ENCODE measurements at places on chromosomes 1 and 21.

GRCh38 chr1:92211166-92211565 lies 6.5 kb upstream of the C1orf146 start:
- no peak for DNase-seq

DNA sequence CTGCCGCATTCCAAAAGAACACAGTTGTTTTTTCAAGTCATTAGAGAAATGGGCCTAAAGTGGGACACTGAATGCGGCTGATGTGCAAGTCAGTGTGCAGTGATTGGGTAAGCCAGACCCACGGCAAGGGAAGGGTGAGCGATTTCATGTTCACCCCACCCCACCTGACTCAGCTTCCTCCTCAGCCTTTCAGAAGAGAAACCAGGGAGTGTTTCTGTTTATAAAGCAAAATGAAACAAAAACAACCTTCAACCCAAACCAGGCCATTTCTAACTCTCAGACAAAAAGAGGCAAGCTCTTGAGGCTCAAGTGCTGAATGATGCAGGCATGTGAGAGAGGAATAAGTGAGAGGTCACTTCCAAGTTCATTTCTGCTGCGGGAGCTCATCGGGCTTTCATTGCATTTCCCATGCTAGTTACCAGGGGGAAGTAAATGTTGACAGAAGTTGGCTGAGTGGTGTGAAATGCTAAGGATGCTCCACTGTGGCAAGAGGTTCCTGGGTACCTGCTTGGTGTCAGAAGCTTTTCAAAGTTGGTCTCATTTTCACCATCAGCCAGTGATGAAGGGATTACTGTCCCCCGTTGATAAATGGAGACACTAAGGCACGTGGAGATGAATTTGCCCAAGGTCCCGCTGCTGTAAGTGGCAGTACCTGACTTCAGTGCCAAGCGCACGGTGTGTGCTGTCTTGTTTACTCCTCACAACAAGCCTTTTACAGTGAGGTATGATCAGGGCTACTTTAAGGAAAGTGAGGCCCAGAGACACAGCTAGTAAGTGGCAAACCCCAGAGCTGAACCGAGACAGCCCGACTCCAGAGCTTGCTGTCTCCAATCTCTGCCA lies 29.1 kb downstream of the STPG1 start:
- no peak for DNase-seq

- no peak for DNase-seq
Observed at GRCh38 chr1:246479061-246479460, 28.0 kb downstream of the SMYD3 start.

DNA sequence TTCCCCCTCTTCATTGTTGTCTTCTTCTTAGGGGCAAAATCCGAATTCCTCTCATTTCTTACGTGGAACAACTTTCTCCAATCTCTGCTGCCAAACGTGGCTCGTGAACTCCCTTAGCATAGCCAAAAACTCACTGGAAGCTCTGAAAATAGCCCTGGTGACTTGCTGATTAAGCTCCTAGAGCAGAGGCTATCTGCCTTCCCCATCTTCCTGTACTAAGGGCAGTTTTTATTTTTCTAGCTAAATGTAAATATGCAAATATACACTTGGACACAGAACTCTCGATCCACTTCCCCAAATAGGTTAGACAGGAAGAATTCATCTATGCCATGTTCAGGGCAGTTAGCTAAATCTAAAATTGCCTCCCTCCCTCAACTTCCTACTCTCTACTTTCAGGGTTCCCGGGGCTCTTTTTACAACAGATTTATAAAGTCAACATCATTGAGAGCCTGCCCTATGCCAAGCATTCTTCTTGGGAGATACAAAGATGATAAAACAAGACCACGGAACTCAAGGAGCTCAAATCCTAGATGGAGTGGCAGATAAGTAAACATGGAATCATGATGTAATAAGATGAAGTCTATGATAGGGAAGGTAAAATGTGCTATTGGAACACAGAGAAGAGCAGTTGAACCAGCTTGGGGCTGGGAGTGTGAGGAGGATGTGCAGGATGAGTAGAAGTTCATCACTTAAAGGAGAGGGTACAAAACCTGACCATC lies 59.4 kb upstream of the FMOD start:
- DNase-seq: no peak

DNA sequence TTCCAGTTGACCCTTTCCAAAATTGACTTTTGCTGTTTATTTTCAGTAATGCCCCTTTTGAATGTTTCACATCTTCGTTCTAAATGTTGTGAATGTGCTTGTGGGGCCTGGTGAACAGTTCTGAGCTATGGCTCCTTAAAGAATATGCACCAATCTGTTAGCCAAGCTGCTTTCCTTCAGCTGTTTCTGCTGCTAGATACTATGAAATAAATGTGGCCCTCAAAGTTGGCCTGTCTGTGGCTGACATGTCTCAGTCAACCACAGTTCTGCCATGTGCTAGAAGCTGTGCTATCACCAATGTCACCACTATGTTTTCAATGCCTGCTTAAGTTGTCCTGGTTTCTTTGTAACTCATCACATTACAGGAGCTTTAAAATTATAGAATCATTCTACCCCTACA lies 86.7 kb upstream of the BCL10 start:
- DNase-seq: no peak

DNA sequence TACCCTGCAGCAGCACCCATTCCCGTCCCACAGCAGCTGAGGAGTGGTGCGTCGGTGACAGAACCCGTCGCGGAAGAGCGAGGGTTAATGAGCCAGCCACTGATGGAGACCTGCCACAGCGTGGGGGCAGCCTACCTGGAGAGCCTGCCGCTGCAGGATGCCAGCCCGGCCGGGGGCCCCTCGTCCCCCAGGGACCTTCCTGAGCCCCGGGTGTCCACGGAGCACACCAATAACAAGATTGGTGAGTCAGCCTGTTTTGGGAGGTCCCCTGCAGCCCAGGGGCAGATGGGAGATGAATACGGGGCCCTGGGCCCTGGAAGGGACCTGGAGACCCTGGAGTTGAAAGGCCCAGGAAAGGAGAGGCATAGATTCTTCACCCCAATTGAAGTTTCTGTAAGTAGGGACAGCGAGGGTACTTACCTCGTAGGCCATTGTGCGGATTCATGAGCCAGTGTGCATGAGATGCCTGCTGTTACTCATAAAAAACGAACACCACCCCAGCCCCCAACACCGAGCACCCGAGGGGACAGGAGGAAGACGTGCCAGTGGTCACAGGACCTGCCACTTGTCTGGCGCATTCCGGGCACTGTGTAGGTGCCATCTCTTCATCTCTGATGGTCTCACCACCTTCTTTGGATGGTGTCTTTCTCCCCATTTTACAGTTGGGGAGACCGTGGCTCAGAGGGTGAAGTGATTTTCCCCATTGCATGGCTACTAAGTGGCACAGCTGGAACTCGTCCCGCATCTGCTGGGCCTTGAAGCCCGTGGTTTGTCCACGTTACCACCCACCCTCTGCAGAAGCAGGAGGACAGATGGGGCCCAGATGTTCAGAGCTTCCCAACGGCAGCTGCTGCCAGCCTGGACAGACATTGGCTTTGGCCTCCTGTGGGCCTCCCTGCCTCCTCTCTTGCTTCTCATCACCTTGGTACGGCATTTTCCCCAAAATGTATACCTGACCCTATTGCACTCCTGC lies 28.3 kb upstream of the TNFRSF1B start:
- no peak for DNase-seq

DNA sequence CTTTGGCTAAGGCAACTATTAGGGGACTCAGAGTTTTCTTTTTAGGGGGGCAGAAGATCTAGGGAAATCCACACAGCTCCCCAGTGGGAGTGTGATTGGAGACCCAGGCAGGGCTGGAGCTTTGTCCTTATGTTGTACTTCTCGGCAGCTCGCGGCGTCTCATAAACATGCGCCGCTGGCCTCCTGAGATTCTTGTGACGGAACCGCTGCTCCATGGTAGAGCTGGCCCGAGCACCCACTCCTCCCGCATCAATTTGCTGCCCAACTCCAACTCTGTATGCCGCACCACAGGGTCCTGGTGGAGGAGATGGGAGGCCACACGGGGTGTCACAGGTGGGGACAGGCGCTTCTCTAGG lies 143.9 kb downstream of the GALNT2 start:
- DNase-seq: no peak

GRCh38 chr1:203281851-203282661 lies 23.3 kb upstream of the BTG2 start:
- DNase-seq: no peak

GRCh38 chr1:194133152-194133551 lies 946.7 kb upstream of the B3GALT2 start:
- no peak for DNase-seq

DNA sequence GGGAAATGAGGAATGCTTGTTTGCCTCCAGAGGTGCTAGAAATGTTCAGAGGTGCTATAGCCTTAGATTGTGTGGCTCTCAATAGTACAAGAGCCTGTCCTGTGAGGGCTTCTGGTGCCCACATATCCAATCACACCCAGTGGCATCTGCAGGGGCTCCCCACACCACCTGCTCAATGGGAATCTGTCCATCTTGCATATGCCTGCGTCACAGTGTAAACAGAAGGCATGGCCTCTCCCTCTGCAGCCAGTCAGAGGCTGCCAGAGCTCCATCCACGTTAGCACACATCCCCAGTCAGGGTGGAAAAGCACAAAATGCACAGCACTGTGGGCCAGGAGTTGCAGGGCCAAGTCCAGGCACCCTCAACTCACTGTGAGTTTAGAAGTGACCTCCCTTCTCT lies 113.6 kb upstream of the GRIK3 start:
- DNase-seq: no peak

DNA sequence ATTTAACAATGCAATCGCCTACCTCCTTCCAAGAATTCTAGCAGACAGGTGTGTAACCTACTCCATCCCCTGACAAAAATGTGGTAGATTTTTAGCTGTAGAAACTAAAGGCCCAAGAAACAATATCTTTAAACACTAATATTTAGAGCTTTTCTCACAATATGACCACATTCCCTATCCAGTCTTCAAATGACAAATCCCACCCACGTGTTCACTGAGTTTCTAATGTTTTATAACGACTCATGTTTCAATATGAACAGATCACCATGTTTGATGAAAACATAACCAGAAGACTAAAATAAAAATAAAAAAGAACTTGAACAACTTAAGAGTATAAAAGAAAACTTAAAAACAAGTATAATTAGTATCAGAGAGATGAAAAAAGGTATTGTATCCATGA lies 24.6 kb downstream of the RSBN1 start:
- no peak for DNase-seq

- no peak for DNase-seq
Observed at GRCh38 chr1:31984419-31985347, 29.0 kb upstream of the KHDRBS1 start.

GRCh38 chr1:152585586-152585985 lies 5.3 kb upstream of the LCE3D start:
- DNase-seq: no peak
